ENCODE measurements at places on chromosomes 6 and 20.

GRCh38 chr20:2693286-2694007 lies 867 bp downstream of the EBF4 start:
- DNase-seq: peak; percentile 75

DNA sequence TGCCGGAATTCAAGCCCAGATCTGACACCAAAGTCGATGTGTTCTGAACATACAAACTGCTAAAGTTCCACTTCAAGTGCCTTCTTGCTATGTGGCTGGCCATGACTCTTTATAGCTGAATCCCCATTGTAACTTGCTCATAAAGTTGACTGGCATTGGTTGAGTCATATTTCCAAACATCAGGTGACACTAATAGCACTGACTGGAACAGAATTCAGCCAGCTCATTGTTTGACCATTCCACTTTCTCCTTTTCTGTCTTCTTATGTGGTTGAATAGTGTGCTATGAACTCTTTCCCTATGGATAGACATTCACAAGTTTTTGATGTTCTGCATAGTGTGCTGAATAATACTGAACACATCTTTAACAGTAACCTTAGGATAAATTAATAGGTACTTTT lies 266.2 kb upstream of the ZFP64 start:
- DNase-seq: no peak

GRCh38 chr6:39093149-39093708 lies 21.8 kb downstream of the SAYSD1 start:
- no peak for DNase-seq

DNA sequence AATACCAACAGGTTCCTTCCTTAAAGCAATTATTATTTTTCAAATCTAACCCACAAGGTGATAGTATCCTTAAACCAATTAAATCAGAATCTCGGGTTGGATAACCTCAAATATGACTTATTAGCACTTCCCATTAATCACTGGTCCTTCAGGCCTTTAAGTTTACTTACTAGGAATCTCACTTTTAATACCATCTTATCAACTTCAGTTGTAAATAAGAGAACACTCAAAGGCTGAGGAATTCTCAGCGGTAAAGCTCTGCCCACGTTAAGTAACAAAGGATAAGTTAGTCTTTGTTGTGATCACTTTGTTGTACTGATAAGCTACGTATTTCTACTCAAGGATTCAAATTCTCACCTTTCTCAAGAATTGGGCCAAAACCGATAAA lies 82.0 kb downstream of the OR2B2 start:
- DNase-seq: no peak

- DNase-seq: peak; percentile 34
These were observed 509.4 kb downstream of the KIF16B start for GRCh38 chr20:16063881-16064280.

DNA sequence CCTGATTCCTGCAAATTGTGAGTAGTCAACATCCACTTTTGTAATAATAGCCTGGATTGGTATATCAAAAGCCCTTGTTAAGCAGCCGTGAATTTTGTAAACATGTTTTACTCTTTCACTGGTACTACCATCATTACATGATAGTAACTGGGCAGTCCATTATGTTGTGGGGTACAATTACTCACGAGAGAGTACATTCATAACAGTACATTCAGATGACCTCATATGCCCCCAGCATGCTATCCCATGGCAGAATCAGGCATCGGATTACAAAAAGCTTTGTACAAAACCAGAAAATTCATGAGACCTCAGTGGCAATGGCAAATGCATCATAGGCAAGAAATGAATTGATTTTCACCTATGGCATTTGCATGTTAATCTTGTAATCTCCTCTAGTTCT lies 166.2 kb downstream of the EPM2A start:
- no peak for DNase-seq

DNA sequence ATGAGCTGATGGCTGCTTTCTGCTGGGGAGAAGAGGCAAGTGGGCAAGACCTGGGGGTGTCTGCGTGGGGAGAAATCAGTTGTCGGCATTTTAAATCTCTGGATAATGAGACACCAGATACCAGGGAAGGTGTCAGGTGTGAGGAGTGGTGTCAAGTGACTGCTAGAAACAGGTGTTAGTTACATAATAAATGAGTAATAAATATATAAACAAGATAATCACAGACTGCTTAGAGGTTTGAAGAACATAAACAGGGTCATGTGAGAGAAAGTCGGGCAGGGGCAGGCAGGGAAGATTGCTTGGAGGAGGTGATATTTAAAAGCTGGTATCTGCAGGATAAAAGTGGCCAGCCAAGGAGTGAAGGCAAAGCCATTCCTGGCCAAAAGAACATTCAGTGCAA lies 87.2 kb upstream of the RIN2 start:
- DNase-seq: no peak

GRCh38 chr20:3711484-3711941 lies 887 bp downstream of the SIGLEC1 start:
- DNase-seq: no peak

- no peak for DNase-seq
These were observed 109.1 kb upstream of the ENPP5 start for GRCh38 chr6:46279874-46280273.

DNA sequence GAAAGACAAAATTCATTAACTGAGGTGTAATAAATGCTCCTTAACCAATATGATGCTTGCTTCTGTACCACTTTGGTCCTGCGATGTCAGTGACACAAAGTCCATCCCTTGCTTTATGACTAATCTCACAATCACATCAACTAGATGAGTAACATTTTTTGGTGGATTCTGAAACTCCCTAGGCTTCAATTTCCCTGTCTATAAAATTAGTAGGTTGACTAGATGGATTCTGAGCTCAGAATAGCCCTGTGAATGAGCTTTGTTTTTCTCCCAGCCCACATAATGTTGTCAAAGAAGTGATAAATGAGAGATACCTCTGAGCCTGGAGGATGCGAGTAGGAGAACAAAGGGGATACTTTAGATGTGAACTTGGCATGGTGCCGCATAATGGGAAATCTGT lies 9.1 kb downstream of the TXLNB start:
- DNase-seq: no peak

DNA sequence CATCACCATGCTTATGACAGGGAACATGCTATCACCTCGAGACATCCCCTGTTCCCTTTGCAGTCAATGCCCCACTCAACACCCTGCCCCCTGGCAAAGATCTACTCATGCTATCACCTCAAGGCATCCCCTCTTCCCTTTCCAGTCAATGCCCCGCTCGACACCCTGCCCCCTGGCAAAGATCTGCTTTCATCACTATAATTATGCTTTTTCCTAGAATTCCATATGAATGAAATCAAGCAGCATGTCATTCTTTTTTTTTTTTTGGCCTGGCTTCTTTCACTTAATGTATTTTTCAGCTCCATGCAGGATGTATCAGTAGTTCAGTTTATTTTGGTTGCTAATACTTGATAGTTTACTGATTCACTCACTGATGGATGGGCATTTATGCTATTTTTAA lies 554.9 kb downstream of the CDH26 start:
- DNase-seq: no peak

DNA sequence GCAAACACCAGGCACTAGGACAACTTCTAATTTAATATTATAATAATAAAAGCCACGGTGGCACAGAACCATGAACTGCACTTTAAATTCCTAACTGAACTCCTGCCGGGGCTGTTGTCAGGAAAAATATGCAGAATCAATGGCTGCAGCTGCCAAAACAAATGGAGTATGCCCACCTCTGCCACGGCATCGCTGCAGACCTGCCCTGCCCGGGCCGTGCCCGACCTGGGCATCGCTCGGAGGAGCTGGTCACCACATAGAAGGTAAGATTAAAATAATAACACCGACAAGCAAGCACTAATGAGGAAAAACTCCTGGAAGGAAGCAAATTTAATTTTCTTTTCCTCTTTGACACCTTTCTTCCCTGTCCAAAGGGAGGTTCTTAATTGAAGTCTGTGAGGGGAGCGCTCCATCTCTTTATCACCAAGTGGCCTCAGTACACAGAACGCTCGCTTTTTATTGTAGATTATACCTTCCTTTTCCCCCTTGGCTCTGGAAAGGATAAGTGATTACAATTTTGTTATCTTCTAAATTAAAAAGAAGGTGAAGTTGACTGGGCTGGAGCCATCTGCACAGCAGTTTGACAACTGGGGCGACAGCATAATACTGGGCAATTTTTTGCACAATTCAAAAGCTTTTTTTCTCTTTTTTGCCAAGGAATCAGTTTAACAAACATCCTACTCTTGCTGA lies 351.3 kb downstream of the ZFAND3 start:
- DNase-seq: no peak

DNA sequence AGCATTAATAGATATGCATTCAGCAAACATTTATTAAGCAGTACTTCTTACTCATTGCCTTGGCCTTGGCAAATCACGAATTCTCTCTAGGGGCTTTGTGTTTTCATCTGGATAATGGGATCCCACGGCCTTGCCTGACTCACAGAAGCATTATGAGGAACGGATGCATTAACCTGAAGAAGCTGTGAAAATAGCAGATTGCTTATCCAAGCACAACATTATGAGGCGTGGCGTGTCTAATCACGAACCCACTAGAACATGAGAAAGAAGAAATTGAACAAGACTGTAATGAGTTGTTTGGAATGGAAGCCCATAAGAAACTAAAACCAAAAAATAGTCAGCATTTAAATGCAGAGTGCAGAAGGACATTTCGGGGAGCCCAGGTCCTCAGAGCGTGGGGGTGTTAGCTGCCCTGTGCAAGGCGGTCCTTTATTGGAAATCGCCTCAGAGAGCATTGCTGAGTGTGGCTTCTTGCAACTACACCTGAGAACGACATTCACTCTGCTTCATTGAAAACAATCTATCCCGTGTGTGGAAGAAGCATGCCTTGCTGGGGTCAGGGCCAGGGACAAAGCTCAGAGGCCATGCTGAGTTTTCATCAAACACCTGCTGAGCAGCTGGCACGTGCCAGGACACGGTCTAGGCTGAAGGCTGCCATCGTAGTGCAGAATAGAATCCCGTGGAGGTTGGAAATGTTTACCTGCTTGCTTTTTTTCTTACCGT lies 179.9 kb downstream of the ZDHHC14 start:
- no peak for DNase-seq

DNA sequence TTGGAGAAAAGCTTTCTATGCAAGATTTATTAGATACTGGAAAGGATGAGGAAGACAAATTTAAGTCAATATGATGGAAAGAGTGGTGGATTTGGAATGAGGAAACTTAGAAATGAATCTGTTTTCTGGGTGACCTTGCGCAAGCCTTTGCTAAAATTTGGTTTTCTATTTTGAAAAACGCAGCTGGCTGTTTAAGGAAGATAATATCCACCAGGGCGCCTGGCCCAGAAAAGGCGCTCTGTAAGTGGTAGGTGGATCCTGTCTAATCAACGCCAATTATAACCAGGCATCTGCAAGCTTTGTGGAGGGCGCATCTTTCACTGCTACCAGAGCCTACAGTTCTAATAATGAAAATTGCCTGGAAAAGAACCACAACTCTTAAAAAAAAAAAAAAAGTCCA lies 398 bp upstream of the SPATS1 start:
- peak; percentile 67 for DNase-seq

GRCh38 chr6:55511122-55511800 lies 67.7 kb downstream of the HMGCLL1 start:
- no peak for DNase-seq

- no peak for DNase-seq
These were observed 195.1 kb downstream of the KIF16B start for GRCh38 chr20:16378122-16378521.

DNA sequence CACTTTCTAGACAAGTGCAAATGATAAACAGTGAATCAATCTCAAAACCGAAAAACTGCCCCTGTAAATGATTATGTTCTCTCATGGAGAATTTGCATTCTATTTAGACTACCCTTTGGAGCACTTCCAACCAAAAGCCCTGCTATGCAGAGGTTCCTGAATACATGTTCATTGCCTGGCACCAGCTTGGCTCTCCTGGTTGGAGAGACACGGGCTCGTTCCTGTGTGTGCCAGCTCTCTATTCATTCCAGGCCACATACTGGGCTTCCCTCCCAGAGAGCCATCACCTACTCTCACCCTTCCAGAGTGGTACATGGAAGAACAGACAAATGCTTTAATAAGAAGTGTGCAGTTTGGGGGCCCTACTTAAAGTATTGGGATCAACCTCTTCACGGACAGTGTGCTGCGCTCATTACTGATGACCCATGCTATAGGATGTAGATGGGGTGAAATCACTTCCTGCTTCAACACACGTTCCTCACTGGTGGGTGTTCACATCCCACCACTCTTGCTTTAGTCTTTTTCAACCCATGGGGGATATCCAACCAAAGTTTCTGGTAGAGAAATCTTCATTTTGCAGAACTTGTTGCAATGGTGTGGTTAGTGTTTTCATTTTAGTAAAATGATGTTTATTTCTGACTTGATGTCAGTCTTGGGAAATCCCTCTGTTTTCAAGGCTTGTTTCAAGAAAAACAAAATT lies 38.5 kb upstream of the NAA20 start:
- no peak for DNase-seq

- DNase-seq: no peak
These were observed 16.5 kb upstream of the TRERF1 start for GRCh38 chr6:42468273-42468672.

DNA sequence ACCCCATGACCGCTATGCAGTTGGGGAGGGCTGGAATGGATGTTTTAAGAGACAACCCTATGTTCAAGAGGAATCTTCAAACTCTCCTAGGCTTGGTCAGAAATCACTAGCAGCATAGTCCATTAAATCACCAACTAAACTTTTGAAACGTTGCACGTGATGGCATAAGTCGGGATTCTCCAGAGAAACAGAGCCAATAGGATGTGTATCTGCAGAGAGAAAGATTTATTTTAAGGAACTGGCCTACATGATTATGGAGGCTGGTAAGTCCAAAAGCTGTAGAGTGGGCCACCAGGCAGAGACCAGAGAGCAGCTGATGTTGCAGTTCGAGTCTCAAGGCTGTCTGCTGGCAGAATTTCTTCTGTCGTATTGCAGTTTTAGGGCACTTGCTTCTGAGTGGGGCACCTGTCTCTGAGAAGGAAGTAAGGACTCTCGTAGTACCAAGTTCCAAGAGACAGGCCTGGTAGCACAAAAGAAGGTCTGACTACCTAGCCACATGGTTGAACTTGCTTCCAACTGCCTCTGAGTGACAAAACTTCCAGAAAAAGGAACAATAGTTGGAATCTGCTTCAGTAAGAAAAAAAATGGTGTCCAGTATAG lies 11.9 kb upstream of the IFNGR1 start:
- no peak for DNase-seq

DNA sequence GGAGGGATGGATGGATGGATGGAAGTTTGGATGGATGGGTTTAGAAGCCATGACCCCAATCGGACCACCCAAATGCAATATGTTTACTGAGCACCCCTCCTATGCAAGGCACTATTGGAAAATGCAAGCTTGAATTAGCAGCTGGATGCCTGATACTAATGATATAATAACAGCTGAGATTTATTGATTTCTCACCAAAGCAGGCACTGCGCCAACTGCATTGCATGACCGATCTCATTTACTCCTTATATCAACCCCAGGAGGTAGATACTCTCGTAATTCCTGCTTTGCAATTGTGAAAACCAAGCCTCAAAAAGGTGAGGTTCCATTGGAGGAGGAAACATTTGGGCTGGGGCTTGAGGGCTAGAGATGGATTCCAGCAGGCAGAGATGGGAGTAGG lies 89.7 kb downstream of the KCNB1 start:
- peak; percentile 29 for DNase-seq

- DNase-seq: no peak
These were observed 101.2 kb upstream of the ARMC2 start for GRCh38 chr6:108746836-108747575.
